ENCODE measurements at places on chromosomes 16 and 17.

- DNase-seq: no peak
These were observed 7.1 kb upstream of the CHD3 start for GRCh38 chr17:7881276-7882054.

GRCh38 chr17:70323269-70323668 is 153.9 kb downstream of the KCNJ2 start:
- DNase-seq: no peak

DNA sequence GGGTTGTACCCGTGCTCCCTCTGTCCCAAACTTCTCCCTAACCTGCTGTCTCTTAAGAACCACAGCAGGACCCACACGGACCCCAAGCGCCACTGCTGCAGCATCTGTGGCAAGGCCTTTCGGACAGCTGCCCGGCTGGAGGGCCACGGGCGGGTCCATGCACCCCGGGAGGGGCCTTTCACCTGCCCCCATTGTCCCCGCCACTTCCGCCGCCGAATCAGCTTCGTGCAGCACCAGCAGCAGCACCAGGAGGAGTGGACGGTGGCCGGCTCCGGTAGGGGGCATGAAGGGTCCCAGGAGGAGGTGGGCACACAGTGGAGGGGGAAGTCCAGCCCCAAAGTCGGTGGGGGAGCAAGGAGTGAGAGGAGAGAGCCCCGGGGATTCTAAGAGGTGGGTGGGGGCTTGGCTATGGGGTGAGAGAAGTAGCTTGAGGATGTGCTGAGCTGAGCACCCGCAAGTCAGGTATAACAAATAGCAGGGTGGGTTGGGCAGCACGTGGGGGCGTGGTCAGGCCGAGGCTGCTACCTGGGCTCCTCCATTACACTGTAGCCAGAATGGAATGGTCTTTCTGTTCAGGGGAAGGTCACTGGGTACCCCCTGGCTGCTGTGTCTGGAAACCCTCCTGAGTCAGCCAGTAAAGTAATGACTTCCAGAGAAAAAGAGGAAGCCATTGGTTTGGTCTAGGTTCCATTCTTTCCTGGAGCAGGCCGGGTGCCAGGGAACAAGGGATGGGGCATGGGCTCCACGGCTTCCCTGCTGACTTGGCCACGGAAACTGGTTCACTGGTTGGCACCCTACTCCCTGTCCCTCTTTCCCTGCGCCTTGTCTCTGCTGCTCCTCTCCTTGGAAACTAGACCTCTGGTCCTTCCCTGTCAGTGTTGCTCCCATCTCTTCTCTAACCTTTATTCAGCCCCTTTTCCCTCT is 7.1 kb downstream of the PRSS53 start:
- no peak for DNase-seq

GRCh38 chr17:82837586-82838320 is 2.1 kb downstream of the ZNF750 start:
- no peak for DNase-seq

- no peak for DNase-seq
These were observed 53.0 kb downstream of the IKZF3 start for GRCh38 chr17:39810939-39811728.

- DNase-seq: no peak
These were observed 67.6 kb upstream of the SREBF1 start for GRCh38 chr17:17904166-17905035.

DNA sequence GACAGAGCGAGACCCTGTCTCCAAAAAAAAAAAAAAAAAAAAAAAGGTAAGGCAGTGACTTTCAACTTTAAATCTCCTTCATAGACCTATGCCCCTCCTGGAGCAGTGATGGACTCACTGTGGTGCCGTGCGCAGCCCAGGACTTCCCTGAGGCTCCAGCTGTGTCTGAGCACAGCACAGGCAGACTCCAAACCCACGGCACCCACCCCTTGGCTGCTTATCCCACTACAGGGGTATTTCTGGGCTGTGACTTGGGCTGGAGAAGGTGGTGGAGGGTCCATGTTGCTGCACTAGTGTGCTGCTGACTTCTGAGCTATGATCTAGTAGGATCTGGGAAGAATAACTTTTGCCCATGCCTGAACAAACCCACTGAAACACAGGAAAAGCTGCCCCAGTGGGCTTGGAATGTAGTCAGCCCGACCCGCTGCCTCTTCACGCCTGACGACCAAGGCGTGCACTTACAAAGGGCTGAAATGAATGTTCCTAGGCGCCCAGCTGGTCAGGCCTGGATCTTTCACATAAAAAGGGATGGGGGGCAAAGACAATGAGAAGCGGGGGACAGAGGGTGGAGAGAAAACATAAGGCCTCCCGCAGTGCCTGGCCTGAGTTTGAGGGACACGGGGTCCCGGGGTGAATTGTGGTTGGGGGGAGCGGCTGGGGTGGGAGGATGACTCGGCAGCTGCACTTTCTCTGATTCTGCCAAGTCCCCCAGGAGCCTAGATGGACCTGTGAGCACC is 83.0 kb downstream of the IRF8 start:
- no peak for DNase-seq

DNA sequence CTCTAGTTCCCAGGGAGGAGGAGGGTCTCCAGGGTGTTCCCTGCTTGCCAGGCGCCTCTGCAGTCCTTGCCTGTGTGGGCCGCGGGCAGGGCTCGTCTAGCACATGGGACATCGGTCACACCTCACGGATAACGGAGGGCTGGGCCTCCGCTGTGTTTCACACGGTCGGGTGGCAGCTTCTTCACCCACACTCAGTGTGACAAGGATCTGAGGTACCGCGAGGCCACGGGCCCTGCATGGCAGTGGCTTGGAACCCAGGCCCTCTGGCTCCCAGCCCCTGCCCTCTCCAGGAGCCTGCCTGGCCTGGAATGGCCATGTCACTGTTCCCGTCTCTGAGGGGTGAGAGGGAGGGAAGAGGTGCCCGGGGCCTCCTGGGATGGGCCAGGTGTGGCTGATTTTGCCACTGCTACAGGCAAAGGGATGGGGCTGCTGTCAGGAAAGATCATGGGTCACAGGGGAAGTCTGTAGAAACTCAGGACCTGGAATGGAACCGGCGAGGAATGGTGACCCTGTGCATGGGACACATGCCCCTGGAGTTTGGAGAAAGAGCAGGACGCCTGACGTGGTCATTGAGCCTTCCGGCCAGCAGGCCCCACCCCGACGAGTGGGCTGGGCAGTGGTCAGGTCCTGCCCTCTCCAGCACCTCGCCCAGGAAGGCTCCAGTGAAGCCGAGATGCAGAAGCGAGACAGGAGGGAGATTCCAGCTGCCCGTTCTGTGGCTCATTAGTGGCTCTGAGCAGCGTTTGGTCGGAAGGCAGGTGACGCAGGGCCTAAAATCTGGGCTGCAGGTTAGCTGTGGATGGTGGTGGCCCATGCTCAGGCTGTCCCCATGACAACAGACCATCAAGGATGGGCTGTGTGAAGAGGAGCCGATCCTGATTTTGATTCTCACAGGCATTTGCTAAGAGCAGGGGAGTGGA is 76.5 kb upstream of the GSE1 start:
- no peak for DNase-seq

DNA sequence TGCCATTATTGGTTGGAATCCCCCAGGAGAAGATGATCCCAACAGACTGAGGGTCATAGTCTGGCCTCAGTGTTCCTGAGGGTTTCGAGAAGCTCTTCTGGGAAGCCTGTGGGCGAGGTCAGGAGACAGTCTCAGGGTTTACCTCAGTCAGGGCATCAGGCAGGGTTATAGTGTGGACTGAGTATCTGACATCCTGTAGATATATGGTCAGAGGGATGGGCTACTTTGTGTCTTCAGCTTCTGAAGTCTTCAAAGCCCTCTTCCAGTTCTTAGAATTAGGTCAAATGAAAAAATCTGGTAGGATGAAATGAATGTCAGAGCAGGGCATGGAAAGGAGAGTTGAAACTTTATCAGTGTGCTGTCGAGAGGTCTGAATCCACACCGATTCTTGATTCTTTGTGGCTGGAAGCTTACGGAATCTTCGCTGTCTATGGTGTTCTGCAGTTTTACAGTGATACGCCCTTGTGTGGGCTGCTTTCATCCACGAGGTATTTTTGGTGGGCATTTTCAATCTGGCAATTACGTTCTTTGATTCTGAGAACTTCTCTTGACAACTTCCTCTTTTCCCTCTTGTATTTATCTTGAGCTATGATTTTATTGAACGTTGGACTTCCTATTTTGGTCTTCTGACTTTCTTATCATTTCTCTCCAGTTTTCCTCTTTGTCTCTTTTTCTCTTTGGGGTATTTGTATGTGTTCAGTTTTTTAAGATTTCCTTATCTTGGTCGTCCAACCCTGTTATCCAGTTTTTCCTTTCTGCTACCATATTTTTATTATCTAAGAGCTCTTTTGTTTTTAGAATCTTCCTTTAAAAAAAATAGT is 30.4 kb downstream of the BPTF start:
- no peak for DNase-seq

GRCh38 chr16:61403386-61403785 is 632.9 kb downstream of the CDH8 start:
- DNase-seq: no peak

DNA sequence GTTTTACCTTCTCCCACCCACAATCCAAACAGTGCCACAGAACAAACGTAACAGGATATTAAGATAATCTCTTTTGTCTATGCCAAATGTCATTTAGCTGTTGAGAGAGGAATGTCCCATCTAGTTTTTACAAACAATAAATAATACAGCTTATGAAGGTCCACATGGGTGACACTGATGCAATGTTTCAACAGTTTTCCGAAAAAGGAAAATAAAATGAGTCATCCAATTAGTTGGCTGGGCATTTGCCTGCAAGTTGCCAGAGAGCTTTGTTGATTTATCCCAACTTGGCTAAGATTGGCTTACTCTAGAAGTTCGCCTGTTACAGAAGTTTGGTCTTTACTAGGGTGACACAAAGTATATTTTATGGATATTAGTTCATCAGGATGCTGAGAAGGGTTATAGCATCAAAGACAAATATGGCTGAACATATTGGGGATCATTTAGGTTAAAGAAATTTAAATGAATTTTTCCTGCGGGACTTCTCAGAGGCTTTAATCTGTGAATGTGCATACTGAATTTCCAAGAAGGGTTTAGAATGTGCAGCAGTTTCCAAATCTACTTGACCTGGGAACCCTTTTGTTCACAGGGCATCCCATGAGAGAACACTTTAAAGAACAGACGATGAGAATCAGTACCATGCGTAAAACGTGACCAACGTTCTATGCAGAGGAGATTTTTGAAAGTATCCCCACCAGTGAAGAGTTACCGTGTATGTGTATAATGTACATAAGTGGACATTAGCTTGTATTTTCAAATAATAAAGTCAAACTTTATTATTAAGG is 73.1 kb downstream of the CDH13 start:
- DNase-seq: no peak

DNA sequence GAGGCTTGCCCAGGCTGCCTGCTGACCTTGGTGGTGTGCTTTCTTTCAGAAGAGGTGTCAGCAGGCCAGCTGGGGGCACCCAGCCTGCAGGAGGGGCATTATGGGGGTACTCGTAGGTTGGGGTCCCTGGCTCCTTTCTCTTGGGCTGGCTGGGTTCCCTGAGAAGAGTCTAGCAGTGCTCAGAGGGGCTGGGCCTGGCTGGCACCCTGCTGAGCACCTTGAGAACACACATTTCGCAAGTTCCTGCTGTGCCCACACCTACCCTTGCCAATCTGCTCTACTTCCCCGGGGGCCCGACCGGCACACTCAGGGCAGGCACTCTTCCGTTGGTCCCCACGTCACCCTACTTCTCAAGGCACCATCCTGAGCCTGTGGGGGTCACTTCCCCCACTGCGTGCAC is 5.1 kb downstream of the CEMP1 start:
- DNase-seq: no peak

- DNase-seq: no peak
These were observed 544 bp downstream of the CYB561 start for GRCh38 chr17:63445571-63445953.

- no peak for DNase-seq
These were observed 363 bp downstream of the KARS1 start for GRCh38 chr16:75647112-75647491.

- no peak for DNase-seq
These were observed 40.2 kb downstream of the ARL4D start for GRCh38 chr17:43439041-43439440.

DNA sequence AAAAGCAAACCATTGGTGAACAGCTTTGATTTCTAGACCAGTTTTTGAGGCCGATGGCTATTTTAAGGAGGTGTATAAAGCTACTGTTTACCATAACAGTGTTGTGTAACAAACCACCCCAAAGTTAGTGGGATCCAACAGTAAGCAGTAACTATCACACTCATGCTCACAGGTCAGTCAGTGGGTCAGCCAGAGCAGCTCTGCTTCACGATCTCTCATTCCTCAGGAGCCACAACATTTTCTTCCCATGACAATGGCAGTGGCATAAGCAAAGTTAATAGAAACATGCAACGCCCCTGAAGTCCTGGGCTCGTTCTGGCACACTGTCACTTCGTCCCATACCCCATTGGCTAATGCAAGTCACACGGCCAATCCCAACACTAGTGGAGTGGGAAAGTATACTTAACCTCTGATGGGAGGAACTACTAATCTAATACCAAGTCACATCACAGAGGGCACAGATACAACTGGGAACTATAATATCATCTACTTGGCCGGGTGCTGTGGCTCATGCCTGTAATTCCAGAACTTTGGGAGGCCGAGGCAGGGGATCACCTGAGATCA is 28.0 kb upstream of the B4GALNT2 start:
- no peak for DNase-seq

- no peak for DNase-seq
These were observed 6.1 kb downstream of the ITGB4 start for GRCh38 chr17:75727391-75727790.

- no peak for DNase-seq
These were observed 19.6 kb downstream of the PIMREG start for GRCh38 chr17:6463616-6464445.

- no peak for DNase-seq
These were observed 206.4 kb downstream of the KATNIP start for GRCh38 chr16:27756206-27756970.

DNA sequence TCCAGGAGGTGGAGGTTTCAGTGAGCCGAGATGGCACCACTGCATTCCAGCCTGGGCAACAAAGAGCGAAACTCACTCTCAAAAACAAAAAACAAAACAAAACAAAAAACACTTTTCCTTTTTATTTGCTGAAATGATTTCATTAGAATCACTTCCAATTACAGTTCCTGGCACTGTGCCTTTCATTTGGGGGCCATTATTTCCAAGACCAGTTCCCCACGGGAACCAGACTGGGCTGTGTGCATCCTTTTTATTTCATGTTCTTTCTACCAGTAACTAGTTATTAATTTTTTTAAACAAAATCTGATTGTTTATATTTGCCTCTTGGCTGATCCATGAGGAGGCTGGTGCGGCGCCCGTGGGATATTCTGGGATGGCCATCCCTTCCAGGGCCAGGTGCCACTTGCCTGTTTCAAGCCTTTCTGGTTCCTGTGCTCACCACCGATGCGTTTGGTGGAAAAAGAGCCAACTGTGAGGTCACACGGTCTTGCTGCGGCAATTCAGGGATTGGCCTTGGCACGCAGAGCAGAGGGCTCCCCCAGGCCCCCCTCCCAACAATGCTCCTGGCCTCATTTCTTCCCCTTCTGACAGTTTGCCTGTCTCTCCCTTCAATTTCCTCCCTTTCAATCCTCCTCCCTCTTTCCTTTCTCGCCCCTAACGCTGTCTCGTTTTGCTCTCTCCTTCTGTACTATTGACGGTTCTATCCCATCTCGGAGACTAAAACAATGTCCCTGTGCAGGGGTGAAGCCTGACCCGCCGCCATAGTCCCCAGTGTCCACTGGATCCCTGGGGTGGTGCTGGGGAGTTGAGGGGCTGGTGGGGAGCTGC is 13.4 kb downstream of the UBALD1 start:
- no peak for DNase-seq

Data from activated CD8-positive, alpha-beta memory T cell treated with anti-CD3 and anti-CD28 coated beads, Interleukin-2, amount 10 ng/mL, durations not matched to agents 7 days and 5 days (primary cell).